ENCODE measurements at places on chromosomes 16 and 17. TPM values are rescaled to one million over a fixed set of nuclear protein-coding genes. Genes with fewer than 3 reads are reported as not detected.

DNA sequence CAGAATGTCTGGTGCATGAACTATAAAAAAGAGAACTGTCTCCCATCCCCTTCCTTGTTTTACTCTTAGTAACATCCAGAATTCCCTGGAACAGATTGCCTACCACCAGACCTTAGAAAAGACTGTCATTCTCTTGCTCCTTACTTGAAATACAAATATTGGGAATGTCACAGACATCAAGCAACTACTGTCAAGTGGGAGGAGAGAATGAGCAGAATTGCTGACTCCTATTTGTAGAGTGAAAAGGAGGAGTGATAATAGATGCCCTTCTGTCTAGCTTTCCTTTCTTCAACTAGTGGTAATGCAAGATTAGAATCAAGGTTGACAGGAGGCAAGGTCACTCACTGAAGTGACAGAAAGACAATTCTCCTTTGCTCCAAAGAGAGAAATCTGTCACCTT lies 23.9 kb upstream of the NOL11 start:
- DNase-seq = no peak

DNA sequence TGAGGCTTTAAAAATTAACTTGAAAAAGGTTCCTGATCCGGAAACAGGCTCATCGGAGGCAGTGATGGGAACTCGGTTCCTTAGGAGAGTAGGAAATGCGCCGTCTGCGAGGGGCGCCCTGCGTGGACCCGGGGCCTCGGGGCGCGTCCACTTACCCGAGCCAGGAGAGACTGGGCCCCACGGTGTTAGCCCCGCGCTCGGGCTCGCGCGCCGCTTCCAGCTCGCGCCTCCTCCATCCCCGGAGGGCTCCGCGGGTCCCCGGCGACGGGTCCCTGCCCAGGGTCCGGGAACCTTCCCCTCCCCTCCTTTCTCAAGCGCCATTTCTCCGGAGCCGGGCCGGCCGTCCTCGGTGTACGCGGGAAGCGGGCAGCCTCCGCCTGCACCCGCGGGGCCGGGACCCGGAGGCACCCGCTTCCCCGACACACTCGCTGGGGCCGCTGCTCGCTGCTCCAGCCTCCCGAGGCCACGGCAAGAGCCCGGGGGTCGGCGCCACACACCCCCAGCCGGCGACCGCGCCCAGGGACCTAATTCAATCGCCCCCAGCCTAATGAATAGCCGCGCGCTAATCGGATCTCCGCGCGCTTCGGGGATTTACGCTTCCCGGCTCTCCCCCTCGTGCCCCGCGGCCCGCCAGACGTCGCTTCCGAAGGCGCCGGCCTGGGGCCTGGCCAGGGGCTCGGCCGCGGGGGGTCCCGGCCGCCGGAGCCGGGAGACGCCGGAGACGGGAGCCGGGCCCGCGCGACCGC lies 2.2 kb upstream of the BAHCC1 start:
- DNase-seq = no peak

DNA sequence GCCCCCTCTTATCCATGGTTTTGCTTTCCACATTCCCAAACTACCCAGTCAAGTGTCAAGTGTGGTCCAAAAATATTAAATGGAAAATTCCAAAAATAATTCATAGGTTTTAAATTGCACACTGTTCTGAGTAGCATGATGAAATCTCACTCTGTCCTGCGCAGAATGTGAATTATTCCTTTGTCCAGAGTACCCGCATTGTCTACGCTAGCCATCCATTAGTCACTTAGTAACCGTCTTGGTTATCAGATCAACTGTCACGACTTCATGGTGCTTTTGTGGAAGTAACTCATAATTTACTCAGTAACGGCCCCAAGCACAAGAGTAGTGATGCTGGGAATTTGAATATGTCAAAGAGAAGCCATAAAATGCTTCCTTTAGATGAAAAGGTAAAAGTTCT lies 94.9 kb downstream of the SLC39A11 start:
- no peak for DNase-seq

GRCh38 chr17:73302189-73302588 lies 9.6 kb downstream of the CDC42EP4 start:
- no peak for DNase-seq

DNA sequence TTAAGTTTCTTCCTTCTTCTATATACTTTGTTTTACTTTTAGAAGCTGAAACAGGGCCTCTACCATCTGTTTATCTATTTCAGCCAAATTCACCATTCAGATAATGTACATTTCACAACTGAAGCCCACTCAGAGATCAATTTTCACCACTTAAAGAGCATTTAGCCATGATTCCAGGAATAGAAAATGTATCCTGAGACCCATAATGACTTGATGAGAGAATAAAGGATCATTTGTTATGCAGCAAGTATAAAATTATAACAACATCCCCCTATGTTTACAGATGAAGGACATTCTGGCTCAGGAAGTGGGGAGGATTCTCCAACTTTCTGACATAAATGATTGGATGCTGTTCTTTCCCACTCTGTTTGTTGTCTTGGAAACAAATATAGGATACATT lies 962.1 kb upstream of the EEF2KMT start:
- DNase-seq = no peak

DNA sequence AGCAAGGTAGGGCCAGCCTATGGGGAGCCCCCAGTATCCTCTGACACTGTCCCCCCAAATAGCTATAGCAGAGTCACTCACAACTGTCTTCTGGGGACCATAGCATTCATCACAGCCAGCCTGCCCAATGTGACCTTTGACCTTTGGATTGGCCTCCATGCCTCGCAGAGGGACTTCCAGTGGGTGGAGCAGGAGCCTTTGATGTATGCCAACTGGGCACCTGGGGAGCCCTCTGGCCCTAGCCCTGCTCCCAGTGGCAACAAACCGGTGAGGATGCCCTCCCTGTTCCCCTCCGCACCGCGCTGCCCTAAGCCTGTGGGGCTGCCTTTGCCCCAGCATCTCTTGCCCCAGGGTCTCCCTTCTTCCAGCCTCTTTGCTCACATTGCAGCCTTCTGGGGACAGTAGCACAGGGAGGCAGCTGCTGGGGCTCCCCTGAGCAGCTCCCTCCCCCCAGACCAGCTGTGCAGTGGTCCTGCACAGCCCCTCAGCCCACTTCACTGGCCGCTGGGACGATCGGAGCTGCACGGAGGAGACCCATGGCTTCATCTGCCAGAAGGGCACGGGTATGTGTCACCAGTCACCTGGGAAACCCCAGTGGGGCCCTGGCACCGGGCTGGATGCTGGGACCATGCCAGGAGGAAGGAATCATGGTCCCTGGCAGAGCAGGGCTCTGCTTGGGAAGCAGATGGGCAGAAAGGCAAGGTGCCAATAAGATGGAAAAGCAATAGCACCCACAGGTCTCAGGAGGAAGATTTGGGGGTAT lies 61.1 kb downstream of the MRC2 start:
- no peak for DNase-seq

DNA sequence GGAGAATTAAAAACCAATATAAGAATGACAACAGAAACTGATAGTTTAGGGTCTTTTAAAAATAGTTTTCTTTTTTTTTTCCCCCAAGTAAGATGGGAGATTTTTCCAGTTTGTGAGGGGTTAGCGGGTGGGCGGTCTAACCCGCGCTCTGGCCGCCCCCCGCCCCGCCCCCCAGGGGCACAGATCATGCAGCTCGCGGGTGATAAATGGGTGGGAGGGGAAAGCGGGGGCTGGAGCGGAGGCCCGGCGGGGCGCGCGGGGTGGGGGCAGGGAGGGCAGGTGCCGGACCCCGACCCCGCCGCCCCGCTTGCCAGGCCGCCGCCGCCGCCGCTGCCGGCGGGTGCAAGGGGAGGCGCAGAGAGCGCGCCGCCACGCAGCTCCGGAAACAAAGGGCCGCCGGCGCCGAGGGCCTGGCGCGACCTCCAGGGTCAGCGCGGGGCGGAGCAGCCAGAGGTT lies 60.1 kb upstream of the GSE1 start:
- DNase-seq = no peak

- DNase-seq = no peak
Measured at GRCh38 chr16:51825779-51826178, 674.7 kb upstream of the SALL1 start.

- peak; percentile 90 for DNase-seq
Measured at GRCh38 chr17:58631523-58632323, 60.1 kb downstream of the TEX14 start.

DNA sequence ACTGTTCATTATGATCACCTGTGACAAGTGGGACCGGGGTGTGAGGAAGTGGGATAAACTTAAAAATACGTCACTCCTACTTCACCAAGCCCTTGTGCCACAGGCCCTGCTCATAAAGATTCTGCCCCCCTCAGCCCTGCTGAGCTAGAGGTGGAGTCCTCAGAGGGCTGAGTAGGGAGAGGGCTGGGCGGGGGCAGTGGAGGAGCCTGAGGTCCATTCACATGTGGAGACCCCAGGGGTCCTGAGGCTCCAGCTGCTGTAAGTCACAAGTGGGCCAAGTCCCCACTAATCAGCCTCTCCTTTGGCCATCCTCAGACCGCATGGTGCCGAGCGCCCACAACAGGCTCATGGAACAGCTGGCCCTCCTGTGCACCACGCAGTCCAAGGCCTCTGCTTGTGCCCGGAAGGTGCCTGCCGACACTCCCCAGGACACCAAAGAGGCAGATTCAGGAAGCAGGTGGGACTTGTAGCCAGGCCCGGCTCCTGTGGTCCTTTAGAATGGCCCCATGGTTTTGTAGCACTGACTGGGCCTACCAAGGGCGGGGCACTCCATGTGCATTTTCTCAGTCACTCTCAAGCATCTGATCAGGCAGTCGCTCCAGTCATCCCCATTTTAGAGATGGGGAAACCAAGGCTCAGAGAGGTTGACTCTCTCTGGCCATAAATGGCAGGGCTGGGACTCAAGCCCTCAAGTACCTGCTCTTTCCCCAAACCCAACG lies 10.4 kb downstream of the DNAAF8 start:
- no peak for DNase-seq

- DNase-seq = no peak
Measured at GRCh38 chr16:78501744-78502143, 402.3 kb downstream of the WWOX start.

- DNase-seq = no peak
Measured at GRCh38 chr17:83203472-83204221, 124.2 kb downstream of the METRNL start.

GRCh38 chr16:6374821-6375220 lies 957.8 kb upstream of the RBFOX1 start:
- DNase-seq = no peak

Gene TSPOAP1
- total RNA-seq = 12.1 TPM

Gene FOXL1
- total RNA-seq = 0.19 TPM

Gene SNX20
- 34.2 TPM for total RNA-seq

Gene SCGB1C2
- not detected for total RNA-seq

Gene KCNH6
- total RNA-seq = 0.05 TPM

Gene MYH2
- total RNA-seq = 0.09 TPM

Gene E2F4
- 47.7 TPM for total RNA-seq

Data from thymus (tissue), 14 donors.